ENCODE measurements at places on chromosomes 2 and 18.

- DNase-seq = no peak
Observed at GRCh38 chr2:128446049-128446873, 127.6 kb upstream of the HS6ST1 start.

GRCh38 chr2:74104839-74105238 is 42.9 kb downstream of the BOLA3 start:
- DNase-seq = no peak

GRCh38 chr2:48530033-48530811 is at the start of gene STON1:
Gene STON1 (plus strand): TSS chr2:48530154. CDS start chr2:48580634, 50,480 bp downstream.
- DNase-seq = peak; percentile 75

- DNase-seq = no peak
Observed at GRCh38 chr2:4135765-4136164, 432.4 kb downstream of the DCDC2C start.

GRCh38 chr2:164014791-164015190 is 279.0 kb upstream of the FIGN start:
- no peak for DNase-seq

DNA sequence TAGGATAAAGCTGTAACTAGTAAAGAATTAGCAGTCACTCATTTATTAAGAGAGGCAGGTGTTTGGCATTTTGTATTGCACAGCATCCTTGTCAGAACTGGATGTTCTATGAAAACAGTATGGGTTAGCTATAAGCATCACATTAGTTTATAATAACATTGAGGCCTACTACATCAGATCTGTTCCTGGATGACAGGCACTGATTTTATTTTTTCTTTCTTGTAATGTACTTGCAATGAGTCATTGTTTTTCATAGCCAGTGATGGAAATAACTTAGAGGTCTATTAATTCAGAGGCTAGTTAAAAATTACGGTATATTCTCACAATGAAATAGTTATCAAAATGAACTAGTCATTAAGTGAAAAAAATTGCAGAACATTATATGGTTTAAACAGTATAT is 13.0 kb upstream of the RMDN2 start:
- DNase-seq = no peak

DNA sequence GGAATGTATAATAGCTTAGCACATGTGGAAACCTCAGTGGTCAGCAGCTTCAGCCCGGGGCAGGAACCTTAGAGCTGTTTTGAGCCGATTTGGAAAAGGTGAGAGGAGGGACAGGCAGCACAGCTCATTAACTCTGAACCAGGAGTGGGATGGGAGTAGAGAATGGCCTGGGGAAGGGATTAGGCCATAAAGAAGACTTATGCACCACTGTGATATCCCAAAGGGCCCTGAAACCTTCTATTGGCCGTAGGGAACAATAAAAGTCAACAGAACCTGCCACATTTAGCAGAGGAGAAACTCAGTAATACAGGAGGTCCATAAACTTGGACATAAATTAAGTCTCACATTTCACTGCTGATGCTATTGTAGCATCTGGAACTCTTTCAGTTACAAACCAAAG is 124.2 kb upstream of the REV1 start:
- DNase-seq = no peak

- no peak for DNase-seq
Observed at GRCh38 chr2:240637116-240637900, 12.0 kb downstream of the GPR35 start.

- DNase-seq = no peak
Observed at GRCh38 chr2:166700079-166700478, 188.2 kb upstream of the XIRP2 start.

- no peak for DNase-seq
Observed at GRCh38 chr2:100615471-100615870, 52.7 kb downstream of the PDCL3 start.

DNA sequence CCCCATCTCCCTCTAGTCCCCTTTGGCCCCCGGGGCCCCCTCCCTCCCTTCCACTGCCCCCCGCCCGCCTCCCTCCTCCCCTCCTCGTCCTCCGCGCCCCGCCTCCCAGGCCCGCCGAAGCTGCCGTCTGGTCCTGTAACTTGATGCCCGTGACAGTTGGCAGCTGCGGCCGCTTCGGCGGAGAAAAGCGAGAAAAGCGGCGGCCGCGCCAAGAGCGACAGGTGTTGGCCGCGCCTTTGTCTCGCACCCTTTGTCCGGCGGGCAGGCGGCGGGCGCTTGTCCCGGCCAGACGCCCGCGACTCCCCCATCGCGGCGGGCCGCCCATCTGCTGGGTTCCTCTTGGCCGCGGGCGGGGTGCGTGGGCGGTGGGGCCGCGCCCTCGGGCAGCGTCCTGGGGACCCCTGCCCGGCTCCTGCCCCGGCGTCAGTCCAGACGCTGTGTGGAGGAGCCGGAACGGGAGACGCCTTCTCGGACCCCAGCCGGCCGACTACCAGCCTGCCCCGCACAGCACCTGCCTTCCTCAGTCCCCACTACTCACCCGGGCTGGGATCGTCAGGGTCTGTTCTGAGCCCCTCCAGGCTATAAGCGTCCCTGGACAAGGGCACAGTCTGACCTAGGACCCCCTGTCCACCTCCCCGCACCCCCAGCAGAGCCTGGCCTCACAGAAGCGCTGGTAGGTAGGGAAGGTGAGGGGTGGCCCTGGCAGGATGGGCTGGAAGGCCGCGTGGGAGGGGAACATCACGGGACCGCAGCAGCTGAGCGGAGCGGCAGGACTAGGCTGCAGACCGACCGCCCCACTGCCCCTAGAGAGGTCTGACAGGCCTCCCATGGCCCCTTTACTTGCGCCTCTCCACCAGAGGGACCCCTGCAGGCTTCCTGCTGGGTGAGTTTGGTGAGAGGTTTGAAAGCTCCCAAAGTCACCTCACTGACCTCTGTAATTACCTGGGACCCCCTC is 1.2 kb upstream of the HES6 start:
- DNase-seq = peak; percentile 64

DNA sequence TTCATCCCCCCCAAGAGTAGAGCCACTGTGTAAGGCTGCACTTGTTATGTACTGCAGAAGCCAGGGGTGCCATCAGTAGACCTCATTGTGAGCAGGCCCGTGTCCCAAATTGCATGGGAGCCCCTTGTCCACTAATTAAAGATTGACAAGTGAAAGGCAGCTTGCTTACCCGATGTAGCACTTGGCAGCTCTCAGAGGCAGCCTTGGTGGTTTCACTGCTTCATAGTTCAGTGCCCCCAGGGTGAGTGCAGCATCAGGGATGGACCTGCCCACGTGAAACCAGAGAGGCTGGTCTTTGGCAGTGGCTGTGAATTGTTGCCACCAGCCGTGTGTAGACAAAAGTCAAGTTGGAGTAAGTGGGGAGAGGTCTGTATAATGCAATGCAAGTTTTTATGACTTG is 13.3 kb downstream of the TUBB6 start:
- peak; percentile 60 for DNase-seq

DNA sequence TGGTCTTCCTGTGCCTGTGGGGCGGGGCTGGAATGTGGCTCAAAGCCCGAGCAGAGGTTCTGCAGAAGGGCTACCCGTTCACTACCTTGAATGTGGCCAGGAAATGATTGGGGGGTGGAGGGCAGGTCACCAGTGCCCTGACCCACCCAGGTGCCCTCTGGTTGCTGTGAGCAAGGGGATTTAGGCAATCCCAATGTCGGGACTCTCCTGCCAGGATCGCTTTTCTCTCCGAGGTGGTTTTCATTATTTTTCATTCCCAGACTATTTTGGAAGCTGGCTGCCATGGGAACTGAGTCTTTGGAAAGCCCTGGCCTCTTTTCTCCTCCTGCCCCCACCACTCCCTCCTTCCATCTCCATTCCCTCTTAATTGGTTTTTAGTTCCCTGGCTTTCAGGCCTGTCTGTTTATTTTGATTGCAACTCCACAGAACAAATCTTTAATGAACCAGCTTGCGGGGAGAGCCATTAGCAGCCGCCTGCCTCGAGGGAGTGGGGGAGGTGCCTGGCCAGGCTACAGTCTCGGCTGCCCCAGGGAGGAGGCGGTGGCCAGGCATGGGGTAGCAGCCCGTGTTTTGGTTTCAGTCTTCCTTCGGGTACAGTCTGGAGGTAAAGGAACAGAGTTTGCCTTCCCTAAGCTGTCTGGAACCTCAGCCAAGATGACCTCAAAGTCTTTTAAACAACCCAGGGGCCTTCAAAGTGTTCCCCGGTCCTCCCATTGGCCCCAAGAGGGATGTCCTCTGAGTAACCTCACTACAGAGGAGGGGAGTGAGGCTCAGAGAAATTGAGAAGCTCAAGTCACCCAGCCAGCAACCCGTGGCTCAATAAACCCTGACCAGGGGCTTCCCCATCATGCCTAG is 114.4 kb upstream of the HAAO start:
- no peak for DNase-seq

DNA sequence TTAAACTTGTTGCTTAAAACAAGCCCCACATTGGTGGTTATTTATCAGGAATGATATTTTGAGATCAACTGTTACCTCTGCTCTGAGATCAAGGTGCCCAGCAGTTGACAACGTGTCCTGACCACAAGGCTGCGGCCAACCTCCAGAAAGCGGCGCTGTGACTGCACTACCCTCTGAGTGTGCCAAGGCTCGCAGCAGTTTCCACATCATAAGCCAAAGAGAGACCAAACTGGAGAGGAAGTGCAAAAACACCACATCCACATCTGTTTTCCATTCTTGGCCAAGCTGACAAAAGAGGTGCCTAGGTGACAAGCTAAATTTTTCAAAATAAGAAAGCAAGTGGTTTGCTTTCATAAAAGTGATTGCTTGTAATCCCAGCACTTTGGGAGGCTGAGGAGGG is 410.8 kb upstream of the POU3F3 start:
- no peak for DNase-seq

DNA sequence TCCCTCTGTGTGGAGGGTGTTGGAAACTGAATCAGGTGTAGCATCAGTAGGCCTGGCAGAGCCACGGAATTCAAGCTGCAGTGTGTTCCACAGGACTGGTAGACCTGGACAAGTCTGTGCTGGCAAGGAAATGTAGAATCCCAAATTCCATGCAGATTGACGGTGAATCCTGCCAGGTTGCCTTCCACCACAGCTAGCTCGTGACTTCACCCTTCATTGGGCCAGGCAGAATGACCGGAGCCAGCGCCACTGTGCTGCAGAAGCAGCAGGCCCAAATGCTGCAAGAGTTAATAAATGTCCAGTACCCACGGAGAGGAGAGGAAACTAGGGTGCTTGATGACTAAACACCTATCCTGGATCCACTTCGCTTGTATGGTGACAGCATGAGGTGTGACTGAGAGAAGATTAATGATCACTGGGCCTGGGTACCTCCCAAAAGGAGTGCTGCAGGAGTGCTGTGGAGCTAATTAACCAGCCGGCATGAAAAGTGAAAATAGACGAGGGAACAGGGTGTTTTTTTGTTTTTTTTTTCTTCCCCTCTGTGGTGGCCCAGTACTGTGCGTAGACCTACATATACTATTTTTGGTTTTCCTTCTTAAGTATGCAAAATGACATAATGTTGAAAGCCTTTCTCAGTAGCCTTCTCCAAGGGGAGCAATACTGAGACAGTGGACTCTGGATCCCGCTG is 122.2 kb downstream of the TANC1 start:
- DNase-seq = peak; percentile 41

DNA sequence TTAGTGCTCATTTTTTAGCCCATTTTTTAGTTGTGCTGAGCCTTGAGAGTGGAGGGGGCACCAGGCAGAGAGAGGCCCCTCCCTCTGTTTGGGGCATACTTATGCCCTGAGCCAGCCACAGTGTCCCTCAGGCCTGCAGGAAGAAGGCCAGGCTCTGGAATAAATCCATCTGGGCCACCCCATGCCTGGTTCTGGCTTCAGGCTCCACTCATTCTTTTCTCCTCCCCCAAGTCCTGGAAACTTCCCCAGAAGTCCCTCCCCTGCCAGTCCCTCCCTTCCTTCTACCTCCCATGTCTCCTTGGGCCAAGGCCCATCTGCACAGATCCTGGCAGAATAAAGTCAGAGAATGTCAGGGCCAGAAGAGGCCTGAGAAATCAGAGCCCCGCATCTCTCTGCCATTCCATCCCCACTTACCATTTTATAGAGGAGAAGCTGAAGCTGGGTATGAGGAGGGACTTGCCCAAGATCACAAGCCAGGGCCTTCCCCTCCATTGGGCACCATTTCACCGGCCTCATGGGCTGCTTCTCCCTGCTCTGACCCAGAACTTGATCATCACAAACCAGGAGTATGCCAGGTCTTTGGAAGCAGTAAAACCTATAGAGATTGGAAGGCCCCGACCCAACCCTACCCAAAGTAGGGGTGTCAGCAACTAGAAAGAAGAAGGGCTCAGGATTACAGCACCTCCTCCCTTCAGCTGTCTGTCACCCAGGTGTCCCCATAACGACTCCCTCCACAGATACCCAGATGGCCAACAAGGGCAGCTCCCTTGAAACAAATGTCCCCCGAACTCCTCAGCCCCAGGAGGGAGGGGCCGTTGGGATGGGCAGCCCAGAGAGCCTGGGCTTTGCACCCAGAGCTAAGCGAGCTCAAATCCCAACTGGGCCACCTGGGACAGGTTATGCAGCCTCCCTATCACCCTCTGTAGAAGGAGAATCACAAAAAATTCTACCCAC is 108.4 kb downstream of the POLR1A start:
- DNase-seq = no peak

GRCh38 chr2:48265169-48266030 is 264.6 kb upstream of the STON1 start:
- no peak for DNase-seq

- DNase-seq = no peak
Observed at GRCh38 chr2:63740020-63740419, 101.7 kb upstream of the UGP2 start.

DNA sequence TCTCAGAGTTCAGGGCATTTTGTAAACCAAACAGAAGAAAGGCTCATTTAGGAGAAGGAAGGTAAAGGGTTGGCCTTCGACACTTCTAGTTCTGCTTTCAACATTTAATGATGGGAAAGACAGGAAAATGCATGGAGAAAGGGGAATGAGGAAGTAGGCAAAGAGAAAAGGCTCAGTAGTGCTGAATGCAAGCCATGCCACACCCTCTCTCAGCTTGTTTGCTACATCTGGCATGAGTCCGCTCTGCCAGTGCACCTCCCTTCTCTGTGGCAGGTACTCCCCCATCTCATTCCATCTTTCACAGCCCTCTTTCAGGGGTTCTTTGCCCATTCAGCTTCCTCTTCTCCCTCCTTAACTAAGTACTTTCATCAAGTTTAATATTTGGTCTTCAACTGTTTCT is 120.9 kb upstream of the ITGB6 start:
- DNase-seq = no peak

DNA sequence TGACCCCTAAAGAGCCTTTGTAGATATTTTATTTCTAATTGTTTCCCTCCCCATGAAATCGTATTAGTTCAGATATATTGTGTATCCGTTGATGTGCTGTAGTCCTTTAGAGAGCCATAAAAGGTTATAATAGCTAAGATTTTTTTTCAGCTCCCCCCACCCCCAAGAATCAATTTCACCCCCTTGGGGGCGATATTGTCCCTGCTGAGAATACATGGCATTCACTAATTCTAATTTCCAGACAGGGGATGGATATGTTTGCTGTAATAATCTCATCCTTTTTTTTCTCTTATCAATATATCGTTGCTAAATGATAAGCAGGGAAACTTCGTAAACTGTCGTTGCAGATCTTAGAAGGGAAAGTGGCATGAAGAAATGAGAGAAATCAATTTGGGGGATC is 530.7 kb downstream of the TMEM182 start:
- no peak for DNase-seq

GRCh38 chr2:163943403-163944346 is 207.9 kb upstream of the FIGN start:
- DNase-seq = no peak

GRCh38 chr2:13260402-13260801 is 543.7 kb downstream of the TRIB2 start:
- no peak for DNase-seq

GRCh38 chr2:101473911-101474701 is 806 bp downstream of the RFX8 start:
- peak; percentile 42 for DNase-seq

GRCh38 chr2:39874236-39874635 is 95.2 kb upstream of the THUMPD2 start:
- no peak for DNase-seq

- no peak for DNase-seq
Observed at GRCh38 chr2:106990297-106990696, 104.3 kb upstream of the ST6GAL2 start.
